ENCODE measurements at places on chromosomes 12 and 14.

- DNase-seq, result no peak
These were observed 109.0 kb downstream of the STAB2 start for GRCh38 chr12:103696101-103696500.

DNA sequence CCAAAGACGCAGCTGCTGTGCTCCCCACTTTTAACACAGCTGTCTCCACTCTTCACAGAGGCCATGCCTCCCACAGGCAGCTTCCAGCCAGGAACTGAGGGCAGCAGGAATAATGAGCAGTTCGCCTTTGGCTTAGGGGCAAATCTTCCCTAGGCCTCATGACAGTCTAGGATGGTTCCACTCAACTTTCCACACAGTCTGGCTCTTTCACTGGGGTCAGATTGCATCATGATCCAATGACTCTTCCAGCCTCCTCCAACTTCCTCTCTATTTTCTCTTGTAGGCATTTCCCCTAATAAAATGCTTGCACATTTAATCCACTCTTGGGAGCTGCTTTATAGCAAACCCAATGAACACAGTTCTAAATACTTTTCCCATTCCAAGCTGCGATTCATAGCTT lies 271.6 kb upstream of the ATP2B1 start:
- no peak for DNase-seq

DNA sequence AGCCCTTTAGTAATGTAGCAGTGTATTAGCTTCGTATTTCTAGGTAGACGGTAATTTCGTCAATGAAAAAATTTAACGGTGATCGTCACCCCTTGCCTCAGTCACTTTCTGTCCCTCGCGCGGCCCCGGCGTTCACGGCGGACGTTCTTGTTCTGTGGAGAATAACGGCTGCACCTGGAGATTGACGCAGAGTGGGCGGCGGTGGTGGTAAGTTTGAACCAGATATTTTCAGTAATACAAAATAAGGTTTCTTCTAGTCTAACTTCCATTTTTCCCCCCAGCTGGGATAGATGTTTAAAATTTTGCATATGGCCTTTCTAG lies 341 bp downstream of the ZNF10 start:
- no peak for DNase-seq

DNA sequence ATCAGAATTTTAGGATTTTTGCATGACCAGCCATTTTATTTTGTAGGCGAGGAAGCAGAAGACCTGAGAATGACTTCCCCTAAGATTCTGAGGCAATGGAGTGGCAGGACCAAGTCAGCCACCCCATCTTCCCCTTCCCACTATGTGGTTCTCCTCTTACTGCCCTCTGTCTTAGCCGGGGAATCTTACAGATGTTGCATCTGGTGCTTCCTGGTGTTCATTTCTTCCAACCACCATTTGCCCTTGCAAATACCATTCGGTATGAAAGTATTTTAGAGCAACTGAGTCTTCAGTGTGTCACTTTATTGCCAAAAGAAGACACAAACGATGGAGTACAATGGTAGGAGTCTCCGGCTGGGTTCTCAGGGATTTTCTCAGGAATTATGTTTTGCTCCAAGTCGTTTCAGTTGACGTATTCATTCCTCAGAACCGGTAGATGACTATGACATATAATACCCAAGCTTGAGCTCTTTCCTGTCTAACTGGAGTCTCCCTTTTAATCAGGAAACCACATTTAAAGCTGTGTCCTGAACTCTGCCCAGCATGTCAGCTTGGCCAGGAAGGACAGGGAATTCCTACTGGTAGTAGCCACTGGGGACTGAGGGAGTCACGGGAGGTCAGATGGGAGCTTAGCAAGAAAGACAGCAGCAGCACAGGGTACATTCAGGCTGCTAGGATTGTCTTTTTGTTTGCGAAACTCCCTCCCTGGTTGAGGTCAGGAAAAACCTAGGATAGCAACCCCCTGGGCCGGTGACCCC lies 87.0 kb downstream of the SAMD4A start:
- DNase-seq, result no peak

DNA sequence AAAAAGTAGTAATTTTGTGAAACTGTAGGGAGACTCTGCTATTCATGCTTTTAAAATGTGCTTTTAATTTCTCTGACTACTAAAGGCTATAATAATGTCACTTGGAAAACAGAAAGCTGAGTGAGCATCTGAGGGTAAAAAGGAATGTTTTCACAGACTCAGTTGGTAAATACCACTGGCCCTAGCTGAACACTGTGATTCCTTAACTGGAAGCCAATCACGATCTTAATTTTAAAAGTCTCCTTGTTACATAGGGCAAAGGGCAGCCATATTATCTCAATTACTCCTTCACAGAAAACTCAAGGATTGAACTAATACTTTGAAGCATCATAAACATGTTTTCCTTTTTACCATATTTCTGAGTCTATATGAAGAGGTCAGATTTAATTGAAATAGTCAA lies 41.9 kb downstream of the PAWR start:
- DNase-seq, result no peak

DNA sequence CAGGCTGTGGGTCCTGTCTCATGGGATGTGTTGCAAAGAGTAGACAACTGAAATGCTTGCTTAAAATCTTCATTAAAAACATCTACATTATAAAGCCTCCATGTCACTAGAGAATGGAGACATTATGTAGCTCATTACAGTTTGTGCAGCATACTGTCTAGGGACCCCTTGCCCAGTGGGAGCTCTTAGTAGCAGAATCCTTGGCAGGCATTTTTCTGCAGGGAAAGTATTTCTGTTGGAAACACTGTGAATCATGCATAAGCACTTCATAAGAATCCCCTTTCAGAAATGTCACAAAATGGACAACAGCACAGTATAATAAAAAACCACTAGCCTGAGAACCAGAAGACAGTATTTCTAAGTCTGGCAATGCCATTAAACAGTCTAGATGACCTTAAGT lies 174.3 kb downstream of the MGAT4C start:
- DNase-seq, result no peak

DNA sequence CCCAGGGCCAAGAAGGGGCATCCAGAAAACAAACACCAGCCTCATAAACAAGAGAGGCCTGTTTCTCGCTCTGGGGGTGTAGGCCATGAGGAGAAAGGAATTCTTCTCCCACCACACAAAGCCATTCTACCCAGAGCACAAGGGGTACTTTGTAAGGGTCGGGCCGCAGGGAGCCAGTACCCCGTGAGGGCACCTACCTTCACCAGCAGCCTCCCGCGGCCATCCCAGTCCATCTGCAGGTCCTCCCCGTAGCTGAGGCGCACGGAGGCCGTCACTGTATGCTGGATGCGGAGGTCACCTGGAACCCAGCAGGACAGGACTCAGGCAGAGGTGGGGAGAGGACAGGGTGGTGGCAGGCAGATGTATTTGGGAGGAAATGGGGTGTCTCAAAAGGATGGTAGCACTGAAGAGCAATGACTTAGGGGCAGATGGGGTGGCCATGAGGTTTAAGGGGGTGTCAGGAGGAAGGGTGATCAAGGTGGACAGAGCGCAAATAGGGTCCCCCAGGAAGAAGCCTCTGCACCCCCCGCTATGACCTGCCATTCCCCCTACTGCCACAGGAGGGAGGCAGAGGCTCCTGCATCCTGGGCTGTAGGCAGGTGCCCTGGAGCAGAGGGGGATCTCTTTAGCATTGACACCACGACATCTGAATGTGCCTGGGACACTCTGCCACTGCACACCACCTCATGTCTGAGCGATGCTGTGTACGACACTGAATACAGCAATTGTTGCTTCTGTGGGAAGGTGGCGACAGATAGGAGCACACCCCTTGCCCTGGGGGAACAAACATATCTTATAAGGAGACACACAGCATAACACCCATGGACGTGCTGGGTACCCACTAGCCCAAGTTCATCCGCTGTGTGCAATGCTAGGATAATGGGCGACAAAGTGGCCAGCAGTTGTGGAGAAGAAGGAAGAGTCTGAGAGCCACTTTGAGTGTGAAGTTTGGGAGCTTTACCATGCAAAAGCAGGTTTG lies 61.4 kb downstream of the VWF start:
- DNase-seq, result no peak

DNA sequence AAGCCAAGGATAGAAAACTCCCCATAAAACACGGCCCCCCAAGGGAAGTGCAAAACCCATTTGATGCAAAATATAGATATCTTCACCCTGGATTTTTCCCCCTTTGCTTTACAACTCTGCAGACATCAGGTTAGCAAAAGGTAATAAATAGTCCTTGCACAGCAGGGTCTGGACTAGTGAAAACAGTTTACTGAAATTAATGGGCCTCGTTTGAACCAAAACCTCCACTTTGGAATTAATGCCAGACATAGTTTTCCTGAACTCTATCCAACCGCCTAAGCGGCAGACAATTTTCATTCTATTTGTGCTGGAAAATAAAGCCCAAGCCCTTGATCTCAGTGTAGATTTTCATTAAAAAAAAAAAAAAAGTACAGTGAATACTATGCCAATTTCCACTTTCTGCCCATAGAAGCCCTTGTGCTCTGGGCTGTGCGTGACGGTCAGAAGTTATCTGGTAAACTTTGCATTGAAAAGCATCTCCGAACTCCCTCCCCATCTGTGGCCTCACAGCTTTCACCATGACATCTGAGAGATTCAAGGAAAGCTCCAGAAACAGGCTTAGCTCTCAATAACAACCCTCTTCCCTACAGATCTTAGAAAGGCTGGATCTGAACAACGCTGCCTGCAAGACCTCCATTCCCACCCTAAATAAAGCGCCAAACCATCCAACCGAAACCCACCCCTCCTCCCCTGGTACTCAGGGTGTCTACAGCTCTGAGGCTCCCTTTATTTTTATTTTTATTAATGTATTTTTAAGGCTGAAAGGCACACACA lies 11.0 kb upstream of the IRF2BPL start:
- DNase-seq, result no peak

DNA sequence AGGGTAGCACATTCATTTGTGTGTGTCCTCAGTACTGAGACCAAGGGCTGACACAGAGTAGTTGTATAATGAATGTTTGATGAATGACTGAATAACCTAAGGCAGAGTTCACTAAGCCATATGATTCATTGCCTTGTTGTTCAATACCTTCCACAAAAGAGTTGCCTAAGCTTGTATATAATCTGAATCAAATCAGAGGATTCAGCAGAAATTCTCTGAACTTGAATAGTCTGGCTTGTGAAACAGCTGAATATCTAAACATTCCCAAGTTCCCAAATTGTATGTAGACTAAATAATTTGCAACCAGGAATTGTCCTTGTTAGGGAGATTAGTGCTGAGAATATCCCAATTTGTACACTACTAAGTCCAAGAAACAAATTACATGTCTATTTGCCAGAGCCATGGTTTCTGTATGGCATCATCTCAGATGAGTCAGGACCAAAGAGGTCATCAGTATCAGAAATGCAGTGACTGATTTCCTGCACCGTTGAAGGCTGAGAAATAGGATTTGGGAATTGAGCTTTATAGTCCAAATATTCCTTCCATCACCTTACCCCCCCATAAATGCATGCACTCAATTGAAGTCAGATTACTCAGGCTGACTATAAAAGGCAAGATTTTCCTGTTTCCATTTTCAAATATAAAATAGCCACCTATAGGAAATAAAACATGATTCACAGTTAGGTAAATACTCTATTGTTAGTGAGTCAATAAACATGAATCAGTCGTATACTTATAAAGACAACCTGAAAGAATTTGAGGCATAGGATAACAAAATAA lies 168.7 kb downstream of the PHLDA1 start:
- DNase-seq, result no peak

DNA sequence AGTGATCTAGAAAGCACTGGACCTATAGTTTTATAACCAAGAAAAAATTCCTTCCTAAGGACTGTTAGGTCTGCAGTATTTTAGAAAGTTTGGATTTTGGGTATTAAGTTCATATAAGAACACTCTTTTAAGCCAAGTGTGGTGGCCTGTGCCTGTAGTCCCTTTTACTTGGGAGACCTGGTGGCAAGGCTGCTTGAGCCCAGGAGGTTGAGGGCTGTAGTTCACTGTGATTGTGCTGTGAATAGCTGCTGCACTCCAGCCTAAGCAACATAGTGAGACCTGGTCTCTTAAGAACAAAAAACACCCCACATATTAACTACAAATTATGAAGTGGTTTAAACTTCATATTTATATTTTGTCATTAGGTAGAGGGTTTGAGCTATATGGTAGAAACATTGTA lies 9.7 kb downstream of the DNM1L start:
- DNase-seq, result no peak

DNA sequence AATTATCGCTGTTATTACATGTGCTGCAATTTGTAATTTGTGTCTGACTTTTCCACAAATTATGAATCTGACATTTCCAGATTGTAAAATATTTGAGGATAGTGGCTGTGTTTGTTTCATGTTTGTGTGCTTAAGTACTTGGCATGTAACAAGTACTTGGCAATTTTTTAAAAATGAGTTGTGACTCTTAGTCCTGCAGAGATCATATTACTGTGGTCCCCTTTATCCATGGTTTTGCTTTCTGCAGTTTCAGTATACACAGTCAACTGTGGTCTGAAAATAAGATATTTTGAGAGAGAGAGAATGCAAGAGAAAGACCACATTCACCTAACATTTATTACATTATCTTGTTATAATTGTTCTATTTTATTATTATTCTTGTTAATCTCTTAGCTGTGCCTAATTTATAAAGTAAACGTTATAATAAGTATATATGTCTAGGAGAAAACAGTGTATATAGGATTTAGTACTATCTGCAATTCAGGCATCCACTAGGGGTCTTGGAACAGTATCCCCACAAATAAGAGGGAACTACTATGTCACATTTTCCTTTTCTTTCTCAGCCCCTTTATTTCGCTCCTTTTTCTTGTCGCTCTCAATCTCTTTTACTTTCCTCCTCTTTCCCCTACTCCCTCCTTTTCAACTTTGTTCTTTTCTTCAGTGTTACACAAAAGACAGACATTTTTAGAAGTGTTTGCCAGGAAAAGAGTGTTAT lies 176.1 kb downstream of the FUT8 start:
- no peak for DNase-seq

DNA sequence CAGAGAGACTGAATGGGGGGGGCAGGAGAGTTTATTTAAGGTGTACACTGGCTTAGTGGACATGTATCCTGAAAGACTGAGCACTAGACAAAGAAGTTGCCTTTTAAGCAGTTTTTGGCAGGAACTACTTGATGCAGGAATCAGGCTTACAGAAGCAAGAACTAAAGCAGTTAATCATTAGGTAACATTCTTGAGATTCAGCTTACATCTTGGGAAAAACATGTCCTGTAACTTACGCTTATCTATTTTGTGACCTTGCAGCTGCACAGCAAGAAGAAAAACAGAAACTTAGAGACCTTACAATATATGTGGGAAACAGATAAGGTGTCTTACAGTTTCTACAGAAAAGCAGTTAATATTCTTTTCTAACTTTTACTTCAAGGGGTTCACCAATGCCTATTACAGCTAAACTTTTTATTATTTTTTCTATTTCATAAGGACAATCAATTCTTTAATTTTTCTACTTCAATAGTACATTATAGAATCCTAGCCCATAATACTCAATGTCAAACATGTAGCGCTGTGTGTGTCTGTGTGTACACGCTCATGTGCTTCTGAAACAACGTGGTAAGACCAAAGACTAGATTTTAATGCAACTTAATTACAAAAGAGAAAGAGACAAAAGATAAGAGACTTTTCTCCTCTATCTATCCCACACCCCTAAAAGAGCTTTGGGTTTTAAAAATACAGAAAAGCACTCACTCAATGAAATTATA lies 276.9 kb downstream of the PRKD1 start:
- DNase-seq, result no peak

GRCh38 chr14:102878174-102878969 lies 44.1 kb upstream of the AMN start:
- no peak for DNase-seq

GRCh38 chr12:9607716-9608115 lies at the start of gene KLRB1:
Gene KLRB1, minus strand, starts transcription at chr12:9607916. Its CDS starts 77 bp downstream, at chr12:9607839.
- no peak for DNase-seq
